CD4-positive, alpha-beta T cell treated with Interleukin-1 beta for 1 hour (primary cell): ENCODE measurements at places on chromosomes 1 and 21.

GRCh38 chr1:241639623-241640148, 483 bp downstream of the CHML start:
- DNase-seq = no peak

DNA sequence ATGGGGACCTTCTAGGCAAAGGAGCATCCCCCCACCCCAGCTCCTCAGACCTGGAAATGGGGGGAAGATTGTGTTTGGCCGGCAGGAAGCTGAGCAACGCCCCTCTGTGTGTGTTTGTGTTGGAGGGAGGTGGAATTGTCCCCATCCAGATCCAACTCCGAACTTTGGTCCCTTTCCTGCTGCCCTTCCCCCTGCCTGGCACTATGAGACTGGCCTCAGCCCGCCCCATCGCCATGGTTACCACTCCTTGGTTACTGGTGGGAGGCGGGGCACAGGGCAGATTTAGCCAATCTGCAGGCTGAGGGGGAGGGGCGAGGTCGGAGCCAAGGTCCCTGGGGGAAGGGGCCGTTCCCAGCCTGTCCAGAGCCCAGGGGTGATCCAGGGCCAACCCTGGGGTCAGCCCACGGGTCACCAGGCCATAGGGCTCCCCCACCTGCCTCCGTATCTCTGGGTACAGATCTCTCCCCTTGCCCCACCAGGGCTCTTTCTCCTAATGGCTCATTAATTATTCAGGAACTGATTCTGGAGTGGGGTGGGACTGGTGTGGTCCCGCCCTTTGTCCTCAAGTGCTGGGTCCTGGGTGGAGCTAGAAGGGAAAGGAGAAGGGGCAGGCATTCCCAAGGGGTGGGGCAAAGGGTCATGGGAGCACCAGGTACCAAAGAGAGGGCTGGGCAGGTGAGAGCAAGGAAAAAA, 15.2 kb downstream of the PTPRF start:
- no peak for DNase-seq

DNA sequence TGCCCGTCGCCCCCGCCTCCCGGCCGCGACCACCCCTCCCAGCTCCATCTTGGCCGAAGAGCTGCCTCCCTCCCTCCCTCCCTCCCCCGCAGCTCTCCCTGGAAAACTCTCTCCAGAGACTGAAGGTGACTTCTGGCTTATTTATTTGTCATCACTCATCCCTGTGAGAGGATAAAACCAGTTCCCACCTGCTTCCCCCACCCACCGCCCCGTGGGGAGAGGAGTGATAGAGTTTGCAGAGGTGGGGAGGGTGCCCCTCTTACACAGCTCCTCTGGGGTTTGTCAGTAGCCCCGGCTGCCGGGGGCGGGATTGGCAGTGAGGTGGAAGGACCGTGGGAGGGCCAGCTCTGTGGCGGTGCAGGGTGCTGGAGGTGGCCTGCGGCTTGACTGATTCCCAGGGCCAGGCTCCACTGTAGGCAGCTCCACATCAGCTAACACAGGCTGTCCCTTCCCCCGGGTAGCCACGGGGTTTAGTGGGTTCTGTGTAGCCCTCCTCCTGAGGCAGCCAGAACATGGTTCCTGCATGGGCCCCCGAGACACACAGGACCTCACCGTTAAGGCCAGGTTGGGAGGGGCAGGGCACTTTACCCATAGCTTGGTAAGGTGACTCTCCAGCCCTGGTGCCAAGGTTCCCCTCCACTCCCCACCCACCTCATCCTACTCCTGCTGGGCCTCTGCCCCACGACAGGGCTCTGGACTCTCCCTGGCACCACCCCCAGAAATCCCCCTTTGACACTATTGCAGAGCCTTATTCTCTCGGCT, 62.2 kb downstream of the ELK4 start:
- DNase-seq = no peak

DNA sequence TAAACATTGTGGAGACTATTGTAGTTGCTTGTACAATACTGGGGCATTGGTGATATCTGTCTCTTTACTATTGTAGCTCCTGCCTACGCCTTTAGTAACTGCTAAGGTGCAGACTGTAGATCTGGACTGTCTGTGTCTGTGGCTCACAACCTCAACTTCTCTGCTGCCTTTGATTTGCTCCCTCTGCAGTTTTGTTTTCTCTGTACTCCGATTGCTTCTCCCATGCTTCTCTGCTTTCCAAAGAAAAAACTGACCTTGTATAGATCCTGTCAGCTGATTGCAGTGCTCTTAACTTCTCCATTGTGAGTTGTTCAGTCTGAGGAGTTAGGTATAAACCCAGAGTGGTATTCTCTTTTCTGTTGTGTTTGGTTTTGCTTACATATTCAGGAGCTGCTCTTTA, 15.3 kb downstream of the MAGI3 start:
- no peak for DNase-seq

DNA sequence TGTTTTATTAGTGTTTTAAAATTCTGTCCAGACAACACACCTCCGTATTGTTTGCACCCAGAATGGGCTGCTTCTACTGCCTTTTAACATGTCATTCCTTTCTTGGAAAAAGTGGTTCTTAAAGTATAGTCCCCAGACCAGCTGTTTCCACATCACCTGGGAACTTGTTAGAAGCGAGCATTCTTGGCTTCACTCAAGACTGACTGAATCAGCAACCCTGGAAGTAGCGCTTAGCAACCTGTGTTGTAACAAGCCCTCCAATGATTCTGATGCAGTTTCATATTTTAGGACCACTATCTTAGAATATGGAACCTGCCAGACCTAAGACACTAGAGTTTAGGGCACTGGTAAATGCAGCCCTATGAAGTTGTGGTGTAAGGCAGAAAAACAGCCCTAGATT, 6.0 kb upstream of the PPIE start:
- DNase-seq = no peak

- no peak for DNase-seq
Measured at GRCh38 chr21:45464309-45464708, 59.3 kb downstream of the COL18A1 start.

DNA sequence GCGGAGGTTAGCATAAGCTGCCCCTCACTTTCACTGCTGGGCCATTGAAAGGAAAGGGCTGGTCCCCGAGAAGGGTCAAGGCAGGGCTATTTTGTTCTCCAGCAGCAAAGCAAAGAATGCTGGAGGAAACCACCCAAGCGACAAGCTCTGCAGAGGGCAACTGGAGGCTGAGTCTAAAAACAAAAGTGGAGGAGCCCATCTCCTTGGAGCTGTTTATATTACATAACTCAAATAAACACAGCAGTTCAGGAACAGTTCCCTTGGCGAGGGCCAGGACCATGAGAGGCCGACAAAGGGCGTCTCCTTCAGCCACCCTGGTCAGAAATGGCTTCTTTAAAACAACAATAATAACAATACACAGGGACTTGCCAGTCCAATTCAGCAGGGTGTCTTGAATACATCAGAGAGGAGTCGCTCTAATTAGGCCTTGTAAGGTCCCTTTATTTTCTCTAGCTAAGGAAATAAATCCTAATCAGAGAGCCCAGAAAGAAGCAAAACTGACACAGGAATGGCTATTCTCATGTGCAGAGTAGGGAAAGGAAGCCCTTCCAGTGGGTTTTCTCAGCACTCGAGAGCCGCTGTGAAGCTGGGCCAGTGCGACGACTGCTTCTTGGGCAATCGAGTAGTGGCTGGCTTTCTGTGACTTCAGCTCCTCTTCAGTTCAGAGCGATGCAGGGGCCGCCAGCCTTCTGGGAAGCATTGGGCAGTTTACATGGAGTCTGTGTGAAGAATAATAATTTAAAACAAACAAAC, 57.0 kb upstream of the TARBP1 start:
- no peak for DNase-seq

GRCh38 chr1:201457508-201457960, 11.5 kb downstream of the PHLDA3 start:
- DNase-seq = no peak

GRCh38 chr21:42548687-42549406, 35.2 kb downstream of the SLC37A1 start:
- no peak for DNase-seq

GRCh38 chr1:200737647-200738291, 924 bp upstream of the CAMSAP2 start:
- DNase-seq = no peak

DNA sequence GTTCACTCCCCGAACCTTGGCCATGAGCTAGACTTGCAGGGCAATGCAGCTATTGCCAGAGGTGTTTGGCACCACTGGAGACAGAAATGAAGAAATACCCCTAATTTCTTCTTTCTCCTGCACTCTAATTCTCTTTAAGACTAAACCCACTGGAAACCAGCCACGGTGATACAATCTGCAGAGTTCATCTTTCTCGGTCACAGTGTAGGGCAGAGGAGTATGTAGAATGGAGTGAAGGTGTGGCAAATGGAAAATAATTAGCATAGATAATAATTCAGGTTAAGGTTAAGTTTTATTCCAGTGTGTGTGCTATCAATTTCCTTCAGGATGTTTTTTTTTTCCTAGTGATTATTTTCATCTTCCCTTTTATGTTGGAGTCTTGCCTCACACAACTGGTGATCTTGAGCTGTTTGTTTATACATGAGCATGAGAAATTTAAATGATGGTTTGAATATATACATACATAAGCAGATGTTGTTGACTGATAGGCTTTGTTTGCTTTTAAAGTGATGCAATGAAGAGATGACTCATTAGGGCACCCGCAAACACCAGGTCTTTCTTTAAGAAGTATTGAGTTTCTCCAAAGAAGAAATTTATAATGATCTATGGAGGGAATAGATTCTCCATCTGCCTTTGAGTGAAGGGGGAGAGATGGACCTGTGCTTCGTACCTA, 81.9 kb downstream of the SPATA17 start:
- no peak for DNase-seq

DNA sequence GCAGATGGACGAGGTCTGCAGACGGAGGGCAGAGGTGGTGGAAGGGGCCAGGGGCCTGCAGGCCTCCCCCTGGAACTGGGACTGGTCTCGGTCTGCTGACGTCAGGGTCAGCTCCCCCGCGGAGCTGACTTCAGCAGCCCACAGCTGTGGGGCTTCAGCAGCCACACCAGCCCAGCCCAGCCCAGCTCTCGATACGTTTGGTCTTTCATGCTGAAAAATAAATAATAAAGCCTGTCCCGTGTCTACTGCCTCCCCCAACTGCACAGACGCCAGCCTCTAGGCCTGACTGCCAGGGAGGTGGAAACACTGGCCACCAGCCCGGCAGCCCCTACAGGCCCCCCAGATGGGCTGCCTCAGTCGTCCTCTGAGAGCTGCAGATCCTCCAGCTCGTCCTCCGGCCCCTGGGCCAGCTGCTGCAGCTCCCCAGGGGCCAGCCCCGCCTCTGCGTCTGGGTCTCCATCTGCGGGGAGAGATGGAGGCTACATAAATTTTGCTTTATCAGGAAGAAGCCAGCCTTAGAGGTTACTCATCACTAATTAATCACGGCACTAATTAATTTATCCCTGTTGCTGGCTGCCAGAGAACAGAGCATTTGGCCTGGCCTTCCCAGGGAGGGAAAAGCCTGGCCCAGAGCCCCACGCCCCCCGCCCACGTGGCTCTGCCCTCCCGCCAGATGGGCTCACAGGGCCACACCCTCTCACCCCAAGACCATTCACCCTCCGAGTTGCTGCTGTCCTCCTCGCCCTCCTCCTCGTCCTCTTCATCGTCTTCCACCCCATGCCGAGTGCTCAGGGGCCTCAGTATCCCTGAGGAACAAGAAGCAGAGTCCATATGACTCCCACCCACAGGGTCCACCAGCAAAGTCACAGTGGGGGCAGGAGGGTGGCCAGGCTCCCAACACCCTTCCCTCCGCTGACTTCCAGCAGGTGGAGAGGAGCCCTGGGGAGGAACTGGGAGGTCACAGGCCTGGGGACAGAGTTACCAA, 14.4 kb downstream of the NOC2L start:
- DNase-seq = no peak

GRCh38 chr1:33626801-33627200, 154.4 kb downstream of the ZSCAN20 start:
- no peak for DNase-seq

DNA sequence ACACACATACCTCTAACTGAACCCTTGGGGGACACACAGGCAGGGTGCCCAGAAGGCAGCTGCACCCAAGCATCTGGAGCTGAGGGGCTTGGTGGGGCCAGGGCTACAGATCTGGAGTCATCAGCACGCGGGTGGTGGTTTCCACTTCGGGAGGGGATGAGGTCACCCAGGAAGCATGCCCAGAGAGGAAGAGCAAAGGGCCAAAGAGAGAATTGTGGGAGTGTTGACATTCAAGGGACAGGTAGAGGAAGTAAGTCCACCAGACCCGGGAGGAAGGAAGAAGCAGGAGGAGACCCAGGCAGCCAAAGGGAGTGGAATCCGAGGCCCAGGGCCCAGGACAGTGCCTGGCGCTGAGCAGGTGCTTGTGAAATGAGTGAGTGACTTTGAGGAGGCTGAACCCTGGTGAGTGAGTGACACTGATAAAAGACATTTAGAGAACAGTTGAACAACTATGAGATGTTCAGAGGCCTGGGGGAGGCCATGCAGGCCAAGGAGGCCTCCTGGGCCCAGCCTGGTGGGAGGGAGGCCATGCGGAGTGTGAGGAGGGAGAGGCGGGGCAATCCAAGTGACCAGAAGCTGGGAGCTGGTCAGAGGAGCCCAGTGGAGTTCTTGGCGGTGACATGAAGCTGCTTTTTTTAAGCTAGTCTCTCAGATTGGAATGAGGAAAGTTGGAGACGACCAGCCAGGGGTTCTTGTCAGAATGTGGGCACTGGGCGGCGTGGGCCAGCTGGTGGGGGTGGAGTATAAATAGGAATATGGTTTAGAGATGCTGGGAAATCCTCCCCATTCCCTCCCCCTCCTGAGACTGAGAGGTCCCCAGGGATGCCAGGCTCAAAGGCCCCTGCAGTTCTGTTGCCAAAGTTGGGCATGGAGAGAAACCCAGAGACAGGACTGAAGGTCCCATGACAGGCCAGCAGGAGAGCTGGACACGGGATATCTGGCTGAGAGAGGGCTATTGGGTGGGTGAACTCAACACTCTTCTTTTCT, 7.9 kb downstream of the CDK18 start:
- peak; percentile 5 for DNase-seq

GRCh38 chr1:110610084-110610483, 3.9 kb upstream of the KCNA2 start:
- no peak for DNase-seq

- DNase-seq = no peak
Measured at GRCh38 chr1:186149591-186149990, 225.5 kb downstream of the TPR start.

DNA sequence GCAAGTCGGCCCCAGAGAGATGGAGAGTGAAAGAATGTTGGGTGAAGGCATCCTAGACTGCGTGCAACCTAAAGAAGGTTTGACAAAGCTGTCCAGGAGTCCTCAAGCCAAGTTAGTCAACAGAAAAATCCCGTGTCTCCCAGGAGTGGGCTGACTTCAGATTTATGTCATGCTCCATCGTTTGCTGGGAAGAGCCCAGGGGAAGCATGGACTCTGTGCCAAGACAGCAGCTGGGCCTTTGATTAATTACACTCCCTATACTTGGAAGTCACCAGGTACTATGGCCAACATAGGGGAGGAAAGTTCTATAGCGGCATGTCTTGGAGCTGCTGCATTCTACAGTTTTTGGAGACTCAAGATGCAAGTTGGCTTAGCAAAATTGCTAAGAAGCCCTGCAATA, 247.4 kb downstream of the KAZN start:
- no peak for DNase-seq
